Activated CD4-positive, alpha-beta T cell treated with anti-CD3 and anti-CD28 coated beads for 4 hours (primary cell): ENCODE measurements at places on chromosomes 7 and 10.

DNA sequence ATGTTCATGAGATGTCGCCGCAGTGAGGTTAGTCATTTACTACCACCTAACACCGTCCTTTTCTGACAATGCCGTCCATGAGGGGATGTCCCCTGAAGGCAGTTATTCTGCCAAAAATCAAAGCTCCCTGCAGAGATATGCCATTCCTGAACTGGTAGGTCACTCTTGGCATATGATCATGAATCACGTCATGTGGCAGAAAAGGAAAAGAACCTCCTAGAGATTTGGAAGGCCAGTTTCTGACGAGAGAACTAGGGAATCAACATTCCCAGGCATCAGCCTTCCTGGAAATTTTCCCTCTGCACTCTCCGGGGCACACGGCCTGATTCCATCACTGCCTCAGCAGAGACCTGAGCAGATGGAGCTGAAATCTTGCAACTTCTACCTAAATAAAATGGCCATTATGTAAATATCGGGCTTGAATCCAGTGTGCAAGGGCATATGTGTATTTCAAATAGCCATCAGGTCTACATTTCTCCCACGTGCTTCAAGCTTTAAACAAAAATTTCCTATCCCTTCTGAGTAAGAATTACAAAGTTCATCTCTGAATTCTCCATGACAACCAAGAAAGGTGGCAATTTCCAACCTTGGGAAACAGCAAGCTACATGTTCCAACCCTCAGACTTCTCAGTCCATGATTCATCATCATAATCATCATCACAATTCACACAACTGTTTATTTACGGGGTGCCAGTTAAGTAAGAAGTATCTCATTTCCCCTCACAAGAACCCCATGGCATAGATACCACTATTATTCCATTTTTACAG is 46.5 kb downstream of the AMPH start:
- DNase-seq: no peak

- no peak for DNase-seq
Observed at GRCh38 chr10:44619975-44620374, 235.1 kb upstream of the CXCL12 start.

DNA sequence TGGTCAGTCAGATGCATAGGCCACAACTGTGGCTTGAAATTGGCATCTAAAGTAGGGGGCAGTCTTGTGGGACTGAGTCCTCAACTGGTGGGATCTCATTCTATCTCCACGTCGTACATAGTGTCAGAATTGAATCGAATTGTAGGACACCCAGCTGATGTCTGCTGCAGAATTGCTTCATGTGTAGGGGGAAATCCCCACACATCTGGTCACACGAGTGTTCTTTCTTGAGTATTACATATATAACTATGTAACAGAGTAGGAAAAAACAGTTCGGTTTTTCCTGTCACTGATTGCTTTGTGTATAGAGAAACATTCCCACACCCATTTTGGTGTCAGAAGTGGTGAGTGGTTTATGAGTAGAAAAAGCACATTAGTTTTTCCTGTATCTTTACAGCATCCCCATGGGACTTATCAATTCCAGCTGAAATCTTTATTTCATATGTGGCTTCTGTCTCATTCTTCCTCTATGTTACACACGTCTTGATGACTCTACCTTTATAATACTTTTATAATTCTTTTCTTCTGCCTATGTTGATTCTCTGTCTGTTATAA is 79.4 kb upstream of the PCGF5 start:
- no peak for DNase-seq

- no peak for DNase-seq
Observed at GRCh38 chr7:123484199-123484598, 50.2 kb downstream of the IQUB start.

- DNase-seq: no peak
Observed at GRCh38 chr7:20504060-20504459, 111.4 kb upstream of the ABCB5 start.

DNA sequence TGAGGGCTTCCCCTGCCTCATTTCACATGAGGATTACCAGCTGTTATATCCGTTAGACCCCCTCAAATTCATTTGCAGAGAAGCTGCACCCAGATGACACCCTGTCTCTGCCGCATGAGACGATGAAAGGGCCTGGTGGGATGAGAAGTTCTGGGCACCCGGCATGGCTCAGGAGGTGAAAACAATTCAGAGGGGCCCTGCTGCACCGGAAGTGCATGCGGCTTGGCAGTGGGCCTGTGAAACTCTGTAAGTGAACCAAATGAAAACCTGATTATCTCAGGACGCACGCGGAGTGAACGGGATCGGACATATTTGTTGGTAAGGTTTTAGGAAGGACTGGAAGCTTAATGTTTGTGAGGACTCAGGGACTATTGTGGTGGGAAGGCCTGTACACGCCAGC is 511.2 kb downstream of the TCERG1L start:
- DNase-seq: no peak

DNA sequence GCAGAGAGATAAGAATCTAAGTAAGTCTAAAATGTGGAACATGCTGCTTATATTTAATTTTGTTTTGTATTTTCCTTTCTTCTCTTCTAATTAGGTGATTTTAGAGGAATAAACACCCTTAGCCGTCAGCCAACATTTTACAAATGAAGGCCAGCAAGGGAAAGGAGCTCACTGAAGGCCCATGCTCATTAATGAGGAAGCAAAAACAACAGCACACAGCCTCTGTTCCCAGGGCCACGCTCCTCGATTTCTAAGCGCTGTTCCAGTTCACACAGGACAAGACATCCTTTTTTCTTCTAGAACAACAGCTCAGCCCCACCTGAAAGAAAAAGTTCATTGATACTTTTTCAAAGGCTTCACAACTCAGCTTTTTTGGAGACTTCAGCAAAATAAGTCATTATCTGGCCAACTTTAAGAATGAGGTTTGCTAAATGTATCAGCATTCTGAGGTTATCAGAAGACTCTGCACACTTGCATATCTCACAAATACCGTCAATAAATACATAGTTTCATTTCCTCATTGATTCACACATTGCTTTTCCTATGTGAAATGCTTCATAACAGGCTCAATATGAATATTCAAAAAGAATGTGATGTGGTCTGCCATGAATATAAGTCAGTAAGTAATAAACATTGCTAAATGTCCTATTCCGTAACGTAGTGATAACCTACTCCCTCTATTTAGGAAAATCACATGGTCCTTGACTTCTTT is 34.8 kb upstream of the SFMBT2 start:
- DNase-seq: no peak

- no peak for DNase-seq
Observed at GRCh38 chr10:29105516-29106215, 183.2 kb upstream of the LYZL1 start.

- peak; percentile 87 for DNase-seq
Observed at GRCh38 chr7:63925626-63926460, 72.8 kb upstream of the ZNF722 start.

GRCh38 chr10:97601268-97602215 is 12.0 kb downstream of the C10orf62 start:
- no peak for DNase-seq

- DNase-seq: no peak
Observed at GRCh38 chr10:55348534-55348933, 547.5 kb upstream of the PCDH15 start.

DNA sequence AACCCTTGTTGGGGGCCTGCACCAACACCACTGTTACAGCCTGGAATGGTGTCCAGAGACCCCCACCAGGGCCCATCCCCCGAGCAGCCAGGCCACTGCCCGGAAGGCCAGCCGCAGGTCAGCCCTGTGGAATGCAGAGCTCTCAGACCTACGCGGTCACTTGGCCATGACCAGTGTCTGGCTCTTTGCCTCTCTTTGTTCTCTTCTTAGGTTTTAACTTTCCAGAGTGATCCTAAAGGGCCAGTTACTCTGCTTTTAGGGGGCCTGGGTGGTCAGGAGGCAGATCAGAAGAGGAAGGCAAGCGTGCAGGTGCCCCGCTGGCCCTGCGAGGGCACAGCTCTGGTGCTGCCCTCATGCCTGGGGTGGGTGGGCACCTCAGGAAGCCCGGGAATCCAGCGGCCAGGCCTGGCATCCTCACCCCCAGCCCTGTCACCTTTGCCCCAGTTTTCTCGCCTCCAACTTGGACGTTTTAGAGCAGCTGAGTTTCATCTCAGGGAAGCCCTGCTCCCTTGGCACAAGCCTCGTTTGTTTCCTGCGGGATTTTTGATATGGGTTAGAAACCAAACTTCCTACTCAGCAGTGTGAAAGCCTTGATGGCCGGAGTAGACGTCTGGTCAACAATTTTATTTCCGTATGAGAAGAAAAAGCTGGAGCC is 62.5 kb upstream of the CHST15 start:
- DNase-seq: no peak

GRCh38 chr7:77626586-77627308 is 69.5 kb upstream of the RSBN1L start:
- no peak for DNase-seq

DNA sequence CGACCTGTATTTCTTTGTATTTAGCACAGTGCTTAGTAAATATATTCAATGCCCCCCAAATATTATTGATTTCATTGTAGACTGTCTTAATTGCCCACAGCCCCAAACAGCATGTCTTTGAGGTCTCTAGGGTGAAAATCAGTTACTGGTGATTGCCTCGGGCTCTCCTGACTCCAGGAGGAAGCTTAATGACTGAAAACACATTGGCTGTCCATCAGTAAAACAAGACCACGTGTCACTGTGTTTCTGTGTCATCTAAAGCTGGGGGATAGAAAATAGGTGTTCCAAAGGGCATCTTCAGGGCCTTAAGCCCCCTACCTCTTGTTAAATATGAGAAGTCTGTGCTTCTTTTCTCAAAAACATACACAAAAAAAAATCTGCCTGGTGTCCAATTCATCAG is 67.9 kb downstream of the CACNA2D1 start:
- DNase-seq: no peak

DNA sequence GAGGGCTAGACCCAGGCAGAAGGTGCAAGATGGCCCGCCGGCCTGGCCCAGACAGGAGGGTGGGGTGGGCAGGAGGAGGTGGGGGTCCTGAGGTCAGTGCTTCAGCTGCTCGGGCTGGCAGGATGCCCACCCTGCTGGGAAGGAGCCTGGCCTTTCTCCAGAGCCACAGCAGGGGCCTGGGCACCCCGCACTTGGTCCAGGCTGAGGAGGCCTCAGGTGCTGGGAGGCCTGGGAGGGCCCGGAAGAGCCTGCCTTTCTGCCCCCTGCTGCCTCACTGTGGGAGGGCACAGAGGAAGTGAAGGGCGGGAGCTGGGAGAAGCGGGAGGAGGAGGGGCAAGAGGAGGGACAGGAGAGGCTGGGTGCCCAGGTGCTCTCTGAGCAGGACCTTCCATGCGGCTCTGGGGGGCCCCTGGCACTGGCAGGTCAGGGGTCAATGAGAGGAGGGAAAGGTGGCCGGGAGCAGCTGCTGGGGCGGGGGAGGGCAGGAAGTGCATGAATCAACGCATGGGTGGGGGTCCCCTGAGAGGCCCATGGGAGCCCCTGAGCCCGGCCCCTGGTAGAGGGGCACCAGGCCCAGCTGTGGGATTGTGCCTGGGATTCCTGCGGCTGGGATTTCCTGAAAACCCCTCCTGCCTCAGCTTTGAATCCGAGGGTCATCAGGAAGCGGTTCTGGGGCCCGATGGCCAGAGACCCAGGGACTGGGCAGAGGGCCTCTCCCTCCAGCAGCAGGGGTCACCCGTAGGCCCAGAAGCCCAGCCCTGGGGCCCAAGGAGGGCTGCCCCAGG is 49.9 kb downstream of the PWWP2B start:
- peak; percentile 68 for DNase-seq

DNA sequence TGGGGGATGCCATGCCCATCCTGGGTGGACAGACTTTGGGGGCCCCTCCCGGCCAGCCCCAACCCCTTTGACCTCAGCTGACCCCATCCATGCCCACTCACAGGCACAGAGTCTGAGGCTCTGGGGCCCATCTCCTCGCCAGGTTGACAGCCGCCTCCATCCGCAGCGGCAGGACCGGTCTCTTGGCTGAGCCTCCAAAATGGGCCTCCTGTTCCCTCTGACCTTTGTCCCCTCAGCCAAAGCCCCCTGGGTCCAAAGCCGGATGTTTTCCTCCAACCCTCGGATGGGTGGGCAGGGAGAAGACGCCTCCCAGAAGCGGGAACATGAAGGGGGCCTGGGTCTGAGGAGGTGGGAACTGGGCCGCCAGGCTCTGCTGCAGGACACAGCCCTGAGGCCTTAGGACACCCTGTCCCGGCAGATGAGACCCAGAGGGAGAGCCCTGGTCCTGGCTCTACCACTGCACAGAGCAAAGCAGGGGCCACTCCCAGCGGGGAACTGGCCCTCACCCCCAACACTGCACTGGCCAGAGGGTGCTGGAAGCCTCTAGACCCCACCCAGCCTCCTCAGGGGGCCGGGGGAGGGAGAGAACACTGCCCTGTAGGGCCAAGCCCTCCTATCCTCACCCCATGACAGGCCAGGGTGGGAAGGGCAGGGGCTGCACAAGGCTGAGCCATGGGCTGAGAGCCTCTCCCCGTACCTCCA is 12.6 kb downstream of the PDGFA start:
- DNase-seq: no peak

GRCh38 chr10:88983939-88984338 is 6.7 kb upstream of the FAS start:
- DNase-seq: no peak

- DNase-seq: no peak
Observed at GRCh38 chr10:77080361-77081027, 557.1 kb downstream of the KCNMA1 start.

DNA sequence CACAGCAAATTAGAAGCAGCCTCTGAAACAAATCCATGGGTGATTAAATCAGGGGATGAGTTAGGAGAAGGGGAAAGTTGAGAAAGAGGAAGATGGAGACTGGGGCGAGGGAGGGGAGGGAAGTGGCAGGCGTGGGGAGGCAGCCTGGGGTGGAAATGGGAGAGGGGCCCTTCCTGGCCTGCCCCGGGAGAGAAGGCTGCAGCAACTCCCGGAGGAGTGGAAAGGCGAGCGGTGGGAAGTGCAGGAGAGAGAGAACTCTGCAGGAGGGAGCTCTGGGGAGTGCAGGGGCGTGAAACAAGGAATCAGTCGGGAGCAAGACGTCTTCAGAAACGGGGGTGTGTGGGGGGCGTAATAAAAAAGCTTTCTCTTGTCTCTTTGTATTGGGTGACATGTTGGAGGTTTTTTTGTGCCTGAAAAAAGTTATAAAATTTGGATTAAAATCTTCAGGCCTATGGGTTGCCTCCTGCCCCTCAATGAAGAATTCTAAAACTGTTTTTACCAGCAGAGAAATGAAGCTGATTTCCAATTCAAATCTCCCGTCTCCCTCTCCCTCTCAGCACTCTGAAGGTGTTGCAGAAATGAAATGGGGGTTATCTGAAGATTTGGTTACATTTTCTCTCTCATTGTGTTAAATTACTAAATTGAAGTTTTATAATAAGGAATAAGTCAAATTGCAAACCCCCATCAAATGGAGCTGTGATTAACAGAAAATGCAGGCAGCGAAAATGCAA is 4.7 kb upstream of the UNCX start:
- DNase-seq: no peak

- DNase-seq: no peak
Observed at GRCh38 chr7:47508389-47509380, 73.2 kb downstream of the TNS3 start.

DNA sequence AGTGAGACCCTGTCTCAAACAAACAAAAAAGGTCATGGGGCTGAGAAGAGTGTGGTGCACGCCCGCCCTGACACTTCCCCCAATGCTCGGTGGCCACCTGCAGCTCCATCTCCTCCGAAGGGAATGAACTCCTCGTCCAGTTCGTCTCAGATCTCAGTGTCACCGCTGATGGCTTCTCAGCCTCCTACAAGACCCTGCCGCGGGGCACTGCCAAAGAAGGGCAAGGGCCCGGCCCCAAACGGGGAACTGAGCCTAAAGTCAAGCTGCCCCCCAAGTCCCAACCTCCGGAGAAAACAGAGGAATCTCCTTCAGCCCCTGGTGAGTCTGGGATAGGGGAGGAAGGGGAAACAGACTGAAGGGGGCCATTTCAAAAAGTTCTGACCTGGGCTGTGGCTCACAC is 4.2 kb downstream of the PCOLCE start:
- no peak for DNase-seq

GRCh38 chr7:27109466-27110185 is 7.1 kb upstream of the HOXA2 start:
- DNase-seq: no peak
